ENCODE measurements at places on chromosomes 2 and 18.
A peak's percentile ranks its signal among the peaks of the same experiment; 100 is the strongest.

DNA sequence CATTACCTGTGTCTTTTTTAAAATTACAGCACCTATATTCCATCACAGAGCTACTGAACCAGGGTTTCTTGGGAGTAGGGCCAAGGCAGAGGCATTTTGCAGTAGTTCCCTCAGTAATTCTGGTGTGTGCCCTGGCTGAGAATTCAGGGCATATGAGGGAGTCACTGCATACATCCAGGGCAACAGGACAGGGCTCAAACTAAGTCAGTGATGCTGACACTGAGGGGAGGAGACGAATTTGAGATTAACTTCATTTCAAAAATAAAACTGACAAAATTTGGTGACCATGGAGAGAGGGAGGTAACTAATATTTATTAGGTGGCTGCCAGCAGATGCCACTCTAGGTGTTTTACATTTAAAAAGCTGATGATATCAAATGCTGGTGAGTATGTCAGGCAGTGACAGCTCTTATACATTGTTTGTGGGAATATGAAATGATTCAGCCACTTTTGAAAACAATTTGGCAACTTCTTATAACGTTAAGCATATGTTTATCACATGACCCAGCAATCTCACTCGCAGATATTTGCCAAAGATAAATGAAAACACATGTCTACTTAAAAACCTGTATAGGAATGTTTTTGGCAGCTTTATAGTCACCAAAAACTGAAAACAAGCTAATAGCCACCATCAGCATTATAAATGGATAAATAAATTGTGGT is 20.3 kb downstream of the STRADB start:
- H3K36me3 ChIP-seq, result peaks cover 98% of the 10 kb centered on the region
- H3K27me3 ChIP-seq, result no peaks in the 10 kb centered on the region
- peaks cover 2% of the 10 kb centered on the region for H3K4me1 ChIP-seq
- H3K4me3 ChIP-seq, result no peak overlapping the region
- DNase-seq, result no peak

DNA sequence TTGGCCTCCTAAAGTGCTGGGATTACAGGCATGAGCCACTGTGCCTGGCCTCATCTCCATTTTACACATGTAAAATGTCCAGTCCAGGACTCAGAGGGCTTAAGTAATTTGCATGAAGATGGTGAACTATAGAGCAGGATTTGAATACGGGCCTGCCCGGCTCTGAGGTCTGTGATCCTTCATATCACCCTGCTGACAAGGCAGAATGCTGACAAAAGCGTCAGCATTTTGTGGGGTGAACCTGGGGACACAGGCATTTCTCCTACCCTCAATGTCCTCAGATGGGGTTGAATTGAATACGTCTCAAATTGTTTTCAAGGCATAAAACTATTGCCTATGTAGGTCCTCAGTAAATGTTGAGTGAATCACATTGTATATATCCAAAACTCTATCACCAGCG is 57.2 kb upstream of the GATA6 start:
- no peaks in the 10 kb centered on the region for H3K27me3 ChIP-seq
- peaks cover 25% of the 10 kb centered on the region for H3K4me1 ChIP-seq
- no peaks in the 10 kb centered on the region for H3K36me3 ChIP-seq
- no peak overlapping the region for H3K4me3 ChIP-seq

GRCh38 chr2:175808858-175809257 is 193.2 kb downstream of the LNPK start:
- H3K4me1 ChIP-seq, result no peaks in the 10 kb centered on the region
- no peak overlapping the region for H3K4me3 ChIP-seq
- H3K36me3 ChIP-seq, result no peaks in the 10 kb centered on the region

GRCh38 chr2:222907790-222908441 is 47.1 kb downstream of the ACSL3 start:
- no peak overlapping the region for H3K27ac ChIP-seq
- no peaks in the 10 kb centered on the region for H3K36me3 ChIP-seq
- peaks cover 4% of the 10 kb centered on the region for H3K4me1 ChIP-seq

GRCh38 chr2:144431998-144432397 is 87.9 kb downstream of the ZEB2 start:
- peak overlapping the region; percentile 84 for H3K27ac ChIP-seq
- H3K36me3 ChIP-seq, result peaks cover 56% of the 10 kb centered on the region
- no peak for DNase-seq
- H3K4me1 ChIP-seq, result peaks cover 26% of the 10 kb centered on the region
- no peak overlapping the region for H3K4me3 ChIP-seq
- no peaks in the 10 kb centered on the region for H3K27me3 ChIP-seq

GRCh38 chr18:33616556-33616955 is 38.5 kb downstream of the ASXL3 start:
- H3K4me3 ChIP-seq, result no peak overlapping the region
- no peaks in the 10 kb centered on the region for H3K27me3 ChIP-seq
- H3K4me1 ChIP-seq, result no peaks in the 10 kb centered on the region
- H3K27ac ChIP-seq, result no peak overlapping the region
- H3K36me3 ChIP-seq, result no peaks in the 10 kb centered on the region

DNA sequence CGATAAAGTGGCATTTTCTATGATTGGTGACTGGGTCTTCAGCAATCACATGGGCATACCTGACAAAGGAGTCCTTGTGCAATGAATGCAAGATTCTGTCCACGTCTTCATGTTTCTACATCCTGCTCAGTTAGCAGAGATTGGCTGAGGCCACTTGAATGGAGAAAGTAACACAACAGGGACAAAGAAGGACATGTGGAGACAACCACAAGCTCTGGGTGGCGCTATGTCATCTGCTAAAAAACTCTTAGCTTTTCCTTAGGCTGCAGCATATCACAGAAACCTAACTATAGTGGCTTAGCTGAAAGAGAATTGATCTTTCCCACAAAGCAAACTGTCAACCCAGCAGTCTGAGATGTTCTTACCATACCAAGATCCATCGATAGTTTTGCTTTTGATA is 1109.7 kb downstream of the SOCS6 start:
- no peaks in the 10 kb centered on the region for H3K4me1 ChIP-seq
- no peaks in the 10 kb centered on the region for H3K36me3 ChIP-seq
- no peaks in the 10 kb centered on the region for H3K27me3 ChIP-seq

GRCh38 chr2:146077156-146077555 is 1557.2 kb upstream of the ZEB2 start:
- H3K4me1 ChIP-seq, result no peaks in the 10 kb centered on the region
- no peak for DNase-seq
- H3K36me3 ChIP-seq, result no peaks in the 10 kb centered on the region
- no peak overlapping the region for H3K27ac ChIP-seq
- H3K27me3 ChIP-seq, result no peaks in the 10 kb centered on the region
- H3K4me3 ChIP-seq, result no peak overlapping the region

DNA sequence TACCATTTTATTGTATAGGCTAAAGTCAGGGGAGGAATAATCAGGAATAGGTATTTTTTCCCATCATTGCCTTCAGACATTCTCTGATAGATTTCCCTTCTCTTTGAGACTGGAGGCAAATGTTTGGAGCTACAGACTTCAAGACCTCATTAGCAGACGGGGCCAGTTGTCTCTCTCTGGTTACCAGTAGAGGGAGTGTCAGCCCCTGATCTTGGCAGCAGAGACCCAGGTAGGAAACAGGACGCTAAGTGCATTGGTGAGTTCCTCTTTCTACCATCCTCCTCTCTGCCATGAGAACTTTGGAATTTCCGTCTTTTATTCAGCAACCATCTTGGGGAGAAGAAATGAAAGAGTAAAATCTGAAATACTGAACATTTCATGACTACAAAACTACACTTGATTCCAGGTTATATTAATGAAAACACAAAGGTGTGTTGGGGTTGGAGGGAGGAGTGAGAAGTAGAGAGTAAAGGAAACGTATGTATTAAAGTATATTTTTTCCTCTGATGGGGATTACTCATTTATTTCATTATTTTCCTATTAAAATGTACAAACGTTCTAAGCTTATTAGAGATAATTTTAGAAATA is 186.2 kb upstream of the GCFC2 start:
- H3K36me3 ChIP-seq, result no peaks in the 10 kb centered on the region
- H3K4me1 ChIP-seq, result no peaks in the 10 kb centered on the region
- no peak overlapping the region for H3K4me3 ChIP-seq

DNA sequence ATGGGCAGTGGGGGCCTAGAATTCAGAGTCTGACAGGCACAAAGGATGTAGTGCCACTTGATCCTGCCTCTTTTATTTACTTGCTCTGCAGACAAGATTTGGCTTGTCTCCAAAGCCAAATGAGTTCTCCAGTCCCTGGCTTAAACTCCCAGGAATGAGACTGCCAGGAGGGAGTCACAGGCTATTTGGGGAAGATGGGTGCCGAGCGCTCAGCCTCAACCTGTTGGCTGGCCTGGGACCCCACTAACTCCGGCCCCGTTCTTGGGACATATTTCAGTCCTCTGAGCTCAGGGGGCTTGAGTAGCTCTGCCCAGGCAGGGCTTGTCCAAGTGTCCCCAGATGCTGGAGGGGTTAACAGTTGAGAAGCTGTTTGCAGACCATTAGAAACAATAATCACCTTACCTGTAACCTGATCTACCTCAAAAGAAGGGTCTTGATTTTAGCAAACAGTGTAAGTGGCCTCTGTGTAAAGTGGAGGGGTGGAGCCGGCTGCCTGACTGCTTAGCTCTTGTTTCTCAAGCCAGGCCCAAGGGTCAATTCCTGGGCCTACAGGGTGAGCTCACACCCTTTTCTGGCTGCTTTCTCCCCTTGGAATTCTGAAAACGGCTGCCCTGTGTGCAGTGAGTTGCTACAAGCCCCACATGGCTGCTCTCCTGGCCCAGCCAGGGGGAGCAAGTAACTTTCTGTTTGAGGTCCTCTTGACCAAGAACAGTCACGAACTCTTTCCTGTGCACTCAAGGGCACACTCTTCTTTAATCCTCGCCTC is 27.1 kb upstream of the FZD5 start:
- no peaks in the 10 kb centered on the region for H3K27me3 ChIP-seq
- no peak overlapping the region for H3K4me3 ChIP-seq
- peak overlapping the region; percentile 10 for H3K27ac ChIP-seq
- peaks cover 7% of the 10 kb centered on the region for H3K4me1 ChIP-seq
